ENCODE measurements at places on chromosomes 6 and 20.

DNA sequence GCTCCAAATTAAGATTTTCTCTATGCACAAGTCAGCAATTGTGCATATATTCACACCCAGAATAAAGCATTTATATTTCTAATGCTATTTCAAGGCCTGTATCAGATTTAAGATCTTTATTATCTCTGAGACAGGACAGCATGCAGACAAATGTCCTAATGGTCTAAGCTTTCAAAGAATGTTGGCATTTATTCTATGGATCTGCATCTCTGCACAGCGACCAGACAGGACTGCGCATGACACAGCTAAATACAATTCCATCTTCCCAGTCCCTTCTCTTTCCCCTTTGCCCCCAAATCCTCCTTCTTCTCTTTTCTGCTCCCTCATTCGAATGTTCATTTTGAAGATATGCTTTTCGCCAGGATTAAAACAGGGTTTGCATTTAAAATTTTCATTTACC lies 478.5 kb downstream of the PKHD1 start:
- no peak for DNase-seq

DNA sequence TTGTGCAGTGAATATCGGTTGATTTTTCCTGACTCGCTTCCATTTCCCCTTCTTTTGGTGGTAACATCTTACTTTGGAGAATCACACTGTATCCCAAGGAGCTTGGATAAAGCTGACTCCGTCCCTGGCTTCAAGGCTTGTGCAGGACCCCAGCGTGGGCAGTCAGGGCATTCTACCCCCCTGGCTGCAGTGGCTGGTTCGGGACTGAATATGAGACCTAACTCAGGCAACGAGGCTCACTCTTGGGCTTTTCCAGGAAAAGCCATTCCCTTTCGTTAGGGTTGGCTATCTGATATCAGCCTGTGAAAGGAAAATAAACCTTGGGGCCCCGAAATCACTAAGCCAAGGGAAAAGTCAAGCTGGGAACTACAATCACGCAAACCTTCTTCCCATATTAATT lies 30.1 kb upstream of the GJA1 start:
- no peak for DNase-seq

GRCh38 chr6:130993292-130993765 lies 69.7 kb downstream of the EPB41L2 start:
- DNase-seq, result no peak

- DNase-seq, result no peak
Observed at GRCh38 chr6:36912030-36912454, 26.3 kb downstream of the C6orf89 start.

- DNase-seq, result no peak
Observed at GRCh38 chr6:166318649-166319600, 10.7 kb upstream of the PRR18 start.

DNA sequence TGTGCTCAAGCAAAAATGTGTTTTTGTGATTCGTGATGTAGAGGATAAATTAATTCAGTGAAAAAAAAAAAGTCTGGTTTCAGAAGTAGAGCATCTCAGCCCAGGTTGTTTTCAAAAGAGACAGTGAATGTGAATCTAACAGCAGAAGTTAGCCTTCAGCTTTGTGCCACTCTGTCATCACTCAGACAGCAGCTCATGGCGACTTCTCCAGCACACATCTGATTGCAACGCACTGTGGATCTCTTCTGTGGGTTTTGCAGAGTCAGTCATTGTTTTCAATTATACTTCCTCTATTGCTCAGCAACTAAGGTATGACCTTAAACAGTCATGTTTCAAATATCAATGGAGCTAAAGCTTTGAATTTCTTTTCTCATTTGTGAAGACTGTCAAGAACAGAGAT lies 335.5 kb upstream of the POU3F2 start:
- no peak for DNase-seq

- no peak for DNase-seq
Observed at GRCh38 chr6:39361657-39362486, 39.4 kb upstream of the KCNK16 start.

GRCh38 chr20:44279228-44279627 lies 31.8 kb downstream of the FITM2 start:
- DNase-seq, result no peak

DNA sequence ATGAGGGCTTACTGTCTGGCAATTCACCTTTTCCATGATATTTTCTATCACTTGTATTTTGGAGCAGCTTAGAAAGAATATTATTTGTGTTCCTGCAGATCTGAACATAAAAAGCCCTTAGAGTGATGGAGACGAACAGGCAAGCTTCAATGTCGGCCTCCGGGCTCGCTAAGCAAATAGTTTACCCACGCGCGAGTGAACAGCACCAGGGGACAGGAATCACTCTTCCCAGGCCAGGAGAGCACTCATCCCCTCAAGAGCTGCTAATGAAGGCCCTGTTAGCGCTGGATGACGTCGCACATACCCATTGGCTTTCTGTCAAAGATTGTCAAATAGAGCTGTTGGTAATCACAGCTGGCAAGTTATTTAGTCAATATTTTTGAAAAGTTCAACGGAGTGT lies 395.7 kb downstream of the ZFAND3 start:
- no peak for DNase-seq

- no peak for DNase-seq
Observed at GRCh38 chr6:85464260-85464644, 14.4 kb downstream of the NT5E start.

DNA sequence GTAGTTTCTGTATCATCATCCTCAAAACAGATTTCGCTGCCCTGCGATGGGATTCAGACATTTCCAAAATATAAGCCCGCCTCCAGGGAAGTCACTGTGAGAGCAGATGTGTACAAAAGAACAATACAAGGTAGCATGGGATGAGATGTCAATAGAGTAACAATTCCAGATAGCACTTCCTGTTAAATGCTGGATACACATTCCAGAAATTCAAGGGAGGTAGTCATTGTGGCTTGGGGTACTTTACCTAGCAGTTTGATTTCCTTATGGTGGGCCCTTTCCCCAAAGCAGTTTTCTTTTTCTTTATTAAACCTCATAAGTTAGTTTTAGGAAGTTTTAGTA lies 2.5 kb downstream of the RNF217 start:
- no peak for DNase-seq

- DNase-seq, result no peak
Observed at GRCh38 chr6:155895641-155896040, 440.0 kb upstream of the NOX3 start.

GRCh38 chr20:15047601-15048000 lies 710.2 kb upstream of the FLRT3 start:
- no peak for DNase-seq

- no peak for DNase-seq
Observed at GRCh38 chr6:3280866-3281465, 22.2 kb downstream of the PSMG4 start.

DNA sequence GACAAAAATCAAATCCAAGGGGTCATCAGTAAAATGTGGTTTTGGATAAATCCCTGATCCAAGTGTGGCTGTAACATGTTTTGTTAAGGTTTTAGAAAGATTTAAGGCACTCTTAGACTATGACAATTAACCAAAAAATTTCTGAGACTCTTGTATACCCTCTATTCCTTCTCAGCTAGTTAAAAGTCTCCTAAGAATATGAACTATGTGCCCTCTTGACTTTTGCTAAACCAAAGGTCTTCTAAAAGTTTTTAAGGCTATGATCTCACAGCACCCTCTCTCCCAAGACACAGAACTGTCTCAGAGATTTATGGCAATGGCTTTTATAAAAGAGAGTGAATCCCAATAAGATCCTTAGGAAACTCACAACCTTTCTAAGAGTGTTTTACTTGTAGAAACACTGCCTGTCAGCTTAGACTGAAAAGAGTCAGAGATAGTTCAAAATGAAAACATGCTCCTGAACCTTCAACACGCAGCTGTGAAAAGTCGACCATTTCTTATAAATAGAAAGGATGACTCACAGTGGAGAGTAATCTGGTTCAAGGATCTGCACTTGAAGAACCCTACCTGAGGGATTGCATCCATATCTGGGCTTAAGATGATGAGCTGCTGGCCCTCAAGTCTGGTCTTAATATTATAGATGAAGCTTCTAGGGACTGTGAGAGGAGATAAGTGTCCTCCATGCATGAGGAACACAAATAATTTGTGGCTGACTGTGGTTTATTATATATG lies 388.4 kb upstream of the GJE1 start:
- no peak for DNase-seq

DNA sequence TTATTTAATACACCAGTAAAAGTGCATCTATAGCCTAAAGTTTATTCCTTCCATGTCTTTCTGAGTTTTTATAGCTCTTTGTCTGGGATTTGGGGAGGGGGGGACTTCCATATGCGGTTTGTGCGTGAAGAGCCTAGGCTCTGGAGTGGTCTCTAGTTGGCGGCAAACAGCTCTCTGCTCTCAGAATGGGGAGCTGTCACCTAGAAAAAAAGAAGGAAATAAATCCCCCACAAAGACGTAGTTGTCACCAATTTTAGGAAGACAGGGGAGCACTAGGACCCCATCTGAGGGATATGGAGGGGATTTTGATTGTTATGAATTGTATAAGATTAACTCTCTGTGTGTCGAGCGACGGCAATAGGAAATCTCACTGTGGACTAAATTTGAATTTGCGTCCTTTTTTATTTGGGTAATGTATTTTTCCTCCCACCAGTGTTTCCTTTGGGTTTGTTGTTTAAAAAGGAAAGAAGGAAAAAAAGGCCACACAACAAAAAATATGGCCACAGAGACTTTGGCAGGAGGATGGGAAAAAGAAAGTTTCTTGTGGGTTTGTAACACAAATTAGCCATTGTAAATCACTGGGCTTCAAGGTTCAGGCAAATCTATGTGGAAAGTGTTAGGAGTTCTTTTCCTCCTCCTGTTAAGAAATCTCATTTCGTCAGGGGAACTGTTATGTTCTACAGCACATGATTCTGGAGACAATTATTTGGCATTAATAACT lies 7.4 kb downstream of the POU3F2 start:
- no peak for DNase-seq

GRCh38 chr6:43060034-43060754 lies 763 bp downstream of the KLC4 start:
- DNase-seq, result no peak

DNA sequence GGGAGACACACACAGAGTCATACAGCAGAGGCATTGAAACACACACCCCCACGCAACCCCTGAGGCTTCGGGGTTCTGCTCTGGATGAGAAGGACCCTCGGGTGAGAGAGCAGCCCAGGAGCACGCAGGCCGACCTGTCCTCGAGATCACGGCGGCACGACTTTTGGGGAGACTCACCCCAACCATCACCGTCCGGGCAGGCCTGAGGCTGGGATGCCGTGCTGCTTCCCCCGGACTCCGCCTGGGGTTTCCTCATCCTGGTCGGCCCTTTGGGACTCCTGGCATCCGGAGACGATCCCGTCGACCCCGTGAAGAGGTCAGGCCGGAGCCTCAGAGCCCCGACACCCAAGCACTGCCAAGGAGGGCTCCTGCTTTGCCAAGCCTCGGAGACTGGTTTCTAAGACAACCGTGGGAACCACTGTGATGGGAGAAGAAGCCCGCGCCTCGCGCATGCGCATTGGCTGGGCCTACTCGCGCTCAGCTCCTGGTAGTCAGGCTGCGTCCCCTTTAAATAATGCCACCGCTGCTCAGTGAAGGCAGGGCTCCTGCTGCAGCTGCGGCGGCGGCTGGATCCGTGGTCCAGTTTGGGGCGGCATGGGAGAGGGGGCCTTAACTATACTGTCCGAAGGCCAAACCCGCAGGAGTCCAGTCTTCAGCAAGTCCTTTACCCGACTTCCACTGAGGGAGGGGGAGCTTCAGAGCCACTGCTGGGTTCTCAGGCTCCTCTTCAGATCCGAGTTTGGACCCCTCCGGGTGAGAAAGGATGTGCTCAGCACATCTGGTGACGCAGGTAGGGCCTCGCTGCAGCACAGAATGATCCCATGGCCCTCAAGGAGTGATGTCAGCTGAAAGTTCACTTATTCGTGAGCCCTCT lies 171.4 kb upstream of the ZNF337 start:
- DNase-seq, result peak; percentile 48

- DNase-seq, result no peak
Observed at GRCh38 chr6:35062676-35063574, 78.2 kb downstream of the TCP11 start.

- no peak for DNase-seq
Observed at GRCh38 chr6:52760105-52760765, 3.0 kb downstream of the GSTA2 start.

- DNase-seq, result no peak
Observed at GRCh38 chr6:115060581-115060980, 717.8 kb upstream of the HS3ST5 start.

DNA sequence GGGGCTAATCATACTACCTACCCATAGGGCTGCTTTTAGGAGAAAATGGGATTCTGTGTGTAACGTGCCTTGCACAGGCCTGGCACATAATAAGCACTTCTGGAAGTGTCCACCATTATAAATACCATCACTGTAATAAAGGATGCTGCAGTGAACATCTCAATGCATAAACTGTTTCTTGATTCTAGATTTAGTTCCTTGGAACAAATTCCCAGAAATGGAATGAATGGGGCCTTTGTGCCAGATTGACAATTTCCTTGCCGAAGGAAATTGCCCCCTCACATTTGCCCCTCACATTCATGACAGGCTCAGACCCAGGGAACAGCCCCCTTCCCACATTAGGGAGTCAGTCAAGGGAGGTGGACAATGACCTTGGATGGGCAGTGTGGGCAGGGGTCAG lies 29.2 kb downstream of the BPIFB4 start:
- no peak for DNase-seq

DNA sequence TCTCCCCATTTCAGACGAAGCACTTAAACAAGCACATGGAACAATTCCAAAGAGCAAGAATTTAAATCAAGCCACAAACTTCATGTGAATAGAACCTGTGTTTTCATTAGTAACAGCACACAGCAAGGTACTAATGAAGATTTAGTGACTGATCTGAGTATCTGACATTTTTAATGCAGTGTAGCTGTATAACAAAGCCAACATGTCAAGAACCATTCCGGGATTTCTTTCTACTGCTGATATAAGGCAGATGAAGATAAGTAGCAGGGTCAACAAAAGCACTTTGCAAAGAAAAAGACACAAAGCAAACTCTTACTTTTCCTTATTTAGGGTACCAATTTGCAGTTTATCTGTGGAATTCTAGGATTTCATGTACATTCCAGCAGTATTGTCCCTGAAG lies 11.3 kb downstream of the SLC17A5 start:
- no peak for DNase-seq

DNA sequence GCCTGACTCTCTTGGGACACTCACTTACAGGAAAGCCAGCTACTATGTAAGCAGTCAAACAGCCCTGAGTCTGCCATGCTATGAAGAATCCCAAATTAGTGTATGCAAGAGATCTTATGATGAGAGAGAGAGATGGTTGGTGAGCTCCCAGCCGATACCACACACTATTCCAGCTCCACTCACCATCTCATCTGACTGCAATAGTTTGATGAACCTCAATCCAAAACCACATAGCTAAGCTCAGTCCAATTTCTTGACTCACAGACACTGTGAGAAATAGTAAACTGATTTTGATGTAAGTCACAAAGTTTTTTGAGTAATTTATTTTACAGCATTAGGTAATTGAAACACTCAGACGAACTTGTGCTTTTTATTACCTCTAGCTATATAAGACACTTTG lies 441.4 kb downstream of the COL12A1 start:
- no peak for DNase-seq

Measured in T-helper 1 cell (primary cell).